Thoracic aorta (tissue), 2 donors: ENCODE measurements at places on chromosomes 1 and 21. TPM values are rescaled to one million over a fixed set of nuclear protein-coding genes. Genes with fewer than 3 reads are reported as not detected.

GRCh38 chr1:57866998-57867397, 443.1 kb upstream of the DAB1 start:
- DNase-seq = no peak

- no peak for DNase-seq
Measured at GRCh38 chr1:208235982-208236761, 8.0 kb downstream of the PLXNA2 start.

DNA sequence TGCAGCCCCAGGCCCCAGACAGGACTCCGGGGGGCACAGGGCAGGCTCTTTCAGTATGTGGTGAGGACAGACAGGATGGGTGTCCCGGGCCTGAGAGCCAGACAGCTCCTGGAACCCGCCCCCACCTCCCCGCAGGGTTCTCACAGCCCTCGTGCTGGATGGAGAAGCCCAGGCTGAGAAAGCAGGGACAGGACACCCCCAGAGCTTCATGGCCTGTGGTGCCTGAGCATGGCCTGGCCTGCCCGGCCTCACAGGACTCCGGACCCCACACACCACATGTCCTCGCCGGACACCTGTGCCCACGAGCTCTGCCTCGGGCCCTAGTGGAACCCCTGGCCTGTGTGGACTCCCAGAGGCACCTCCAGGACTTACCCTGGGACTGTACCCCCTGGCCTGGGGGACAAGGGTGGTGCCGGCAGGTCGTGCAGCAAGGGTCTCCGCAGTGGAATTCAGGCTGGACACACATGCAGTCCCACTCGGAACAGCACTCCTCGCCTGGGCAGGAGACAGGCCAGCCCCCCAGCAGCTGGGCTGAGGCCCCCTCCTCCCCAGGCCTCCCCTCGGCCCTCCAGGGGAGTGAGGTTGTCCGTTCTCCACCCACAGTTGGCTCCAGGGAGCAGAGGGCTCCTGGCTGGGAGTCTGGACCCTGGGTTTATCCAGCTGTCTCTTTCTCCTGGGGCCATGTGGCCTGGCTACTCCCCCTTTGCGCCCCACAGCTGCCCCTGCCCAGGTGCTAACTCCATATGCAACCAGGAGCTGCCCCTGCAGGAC, 1.2 kb downstream of the TNFRSF18 start:
- no peak for DNase-seq

DNA sequence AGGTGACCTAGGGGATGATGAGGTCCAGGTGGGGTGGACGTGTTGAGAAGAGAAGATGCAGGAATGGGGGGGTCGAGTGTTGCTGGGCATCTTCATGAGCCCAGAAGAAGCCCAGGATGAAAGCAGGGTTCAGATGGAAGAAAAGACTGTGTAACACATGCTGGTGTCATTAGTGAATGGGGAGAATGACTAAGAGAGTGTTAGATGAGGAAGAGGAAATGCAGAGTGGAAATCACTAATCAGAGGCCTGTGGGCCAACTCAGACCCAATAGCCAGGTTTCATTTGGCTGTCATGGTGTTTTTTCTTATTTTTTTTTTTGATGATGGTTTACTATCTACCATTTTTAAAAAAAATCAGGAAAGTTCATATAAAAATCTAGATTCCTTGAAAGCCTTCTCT, 180.8 kb upstream of the CAMK1G start:
- DNase-seq = no peak

SERPINC1 gene
- total RNA-seq = not detected

GRCh38 chr1:119611701-119612113, 36.4 kb downstream of the ZNF697 start:
- peak; percentile 29 for DNase-seq

TMCC2 gene
- 8.9 TPM for total RNA-seq

DNA sequence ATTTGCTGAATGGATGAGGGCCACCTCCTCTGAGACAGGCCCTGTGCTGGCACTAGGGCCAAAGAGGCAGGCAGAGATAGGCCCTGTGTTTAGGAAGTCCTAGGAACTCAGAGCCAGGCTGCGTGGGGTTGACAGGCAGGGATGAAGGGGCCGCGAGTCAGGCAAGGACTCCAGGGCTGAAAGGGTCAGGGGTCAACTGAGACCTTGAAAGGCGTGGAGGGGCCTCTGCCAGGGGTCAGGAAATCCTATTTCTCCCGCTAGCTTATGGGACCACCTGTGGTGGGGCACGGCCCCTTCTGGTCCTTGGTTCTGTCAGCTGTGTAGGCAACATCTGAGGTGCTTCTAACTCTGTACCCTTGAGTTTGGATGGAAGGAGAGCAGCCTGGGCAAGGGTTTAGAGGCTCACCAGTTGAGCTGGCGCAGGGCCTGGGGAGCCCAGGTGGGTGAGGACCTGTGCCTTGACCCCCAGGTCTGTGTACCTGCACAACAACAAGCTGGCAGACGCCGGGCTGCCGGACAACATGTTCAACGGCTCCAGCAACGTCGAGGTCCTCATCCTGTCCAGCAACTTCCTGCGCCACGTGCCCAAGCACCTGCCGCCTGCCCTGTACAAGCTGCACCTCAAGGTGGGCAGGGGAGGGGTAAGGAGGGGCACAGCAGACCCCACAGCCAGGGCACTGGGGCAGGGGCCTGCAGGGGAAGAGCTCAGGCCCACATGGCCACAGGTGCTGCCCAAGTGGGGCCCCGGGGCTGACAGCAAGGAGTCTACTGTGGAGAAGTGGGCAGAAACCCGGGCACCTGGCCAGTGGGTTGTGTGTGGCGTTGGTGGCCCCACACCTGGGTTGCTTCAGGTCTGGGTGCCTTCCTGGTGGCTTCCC, 14.9 kb downstream of the PODN start:
- no peak for DNase-seq

DNA sequence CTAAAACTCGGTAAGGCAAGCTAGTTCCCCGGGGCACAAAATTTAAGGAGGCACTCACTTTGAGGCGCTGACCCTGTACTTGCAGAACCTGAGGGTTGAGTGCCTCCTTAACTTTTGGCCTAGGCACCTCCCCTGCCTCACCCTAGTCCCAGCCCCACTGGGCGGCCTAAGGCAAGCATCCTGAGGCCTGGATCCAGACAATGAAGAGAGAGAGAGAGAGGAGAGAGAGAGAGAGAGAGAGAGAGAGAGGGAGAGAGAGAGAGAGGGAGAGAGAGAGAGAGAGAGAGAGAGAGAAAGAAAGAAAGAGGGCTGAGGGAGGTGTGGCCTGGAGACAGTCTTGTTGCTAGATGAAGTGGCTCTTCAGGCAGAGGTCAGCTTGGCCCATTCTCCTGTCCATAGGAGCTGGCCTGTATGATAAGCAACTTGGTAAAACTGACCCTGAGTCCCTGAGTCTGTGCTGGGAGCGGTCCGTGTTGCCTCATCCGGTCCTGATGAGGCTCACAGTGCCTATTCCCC, 7.4 kb upstream of the LRRN2 start:
- DNase-seq = no peak

- no peak for DNase-seq
Measured at GRCh38 chr1:165683848-165684485, 14.4 kb downstream of the ALDH9A1 start.

GRCh38 chr1:182453631-182454030, 3.7 kb downstream of the RGSL1 start:
- DNase-seq = no peak

DNA sequence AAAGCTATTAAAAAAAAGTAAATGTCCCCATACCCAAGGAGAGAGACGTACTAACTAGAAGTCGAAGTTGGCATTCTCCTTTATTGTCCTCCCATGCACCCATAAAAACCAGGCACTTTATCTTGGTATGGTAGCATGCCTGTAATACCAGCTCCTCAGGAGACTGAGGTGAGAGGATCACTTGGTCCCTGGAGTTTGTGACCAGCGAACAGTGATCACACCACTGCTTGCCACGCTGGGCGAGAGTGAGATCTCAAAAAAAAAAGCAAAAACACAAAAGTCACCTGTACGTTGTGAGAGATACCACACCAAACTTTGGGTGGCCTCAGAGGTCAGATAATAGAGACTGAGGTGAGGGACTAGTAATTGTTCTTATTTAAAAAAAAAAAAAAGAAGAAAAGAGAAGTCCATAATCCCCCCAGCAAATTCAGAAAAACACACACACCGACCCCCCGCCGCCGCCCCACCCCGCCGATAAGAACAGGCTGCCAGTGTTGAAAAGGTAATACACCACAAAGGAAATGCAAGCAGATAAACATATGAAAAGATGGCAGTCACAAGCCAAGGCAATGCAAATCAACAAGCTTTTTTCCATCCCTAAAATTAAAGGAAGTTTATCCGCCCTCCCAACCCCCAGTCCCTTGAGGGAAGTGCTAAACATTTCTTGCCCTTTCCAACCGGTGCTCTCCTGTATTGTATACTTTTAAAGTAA, 3.6 kb downstream of the L1TD1 start:
- no peak for DNase-seq
